Frontal cortex (tissue), 4 donors: ENCODE measurements at places on chromosomes 6 and 20.

- no peak for DNase-seq
These were observed 99.3 kb downstream of the B3GAT2 start for GRCh38 chr6:70857387-70858077.

DNA sequence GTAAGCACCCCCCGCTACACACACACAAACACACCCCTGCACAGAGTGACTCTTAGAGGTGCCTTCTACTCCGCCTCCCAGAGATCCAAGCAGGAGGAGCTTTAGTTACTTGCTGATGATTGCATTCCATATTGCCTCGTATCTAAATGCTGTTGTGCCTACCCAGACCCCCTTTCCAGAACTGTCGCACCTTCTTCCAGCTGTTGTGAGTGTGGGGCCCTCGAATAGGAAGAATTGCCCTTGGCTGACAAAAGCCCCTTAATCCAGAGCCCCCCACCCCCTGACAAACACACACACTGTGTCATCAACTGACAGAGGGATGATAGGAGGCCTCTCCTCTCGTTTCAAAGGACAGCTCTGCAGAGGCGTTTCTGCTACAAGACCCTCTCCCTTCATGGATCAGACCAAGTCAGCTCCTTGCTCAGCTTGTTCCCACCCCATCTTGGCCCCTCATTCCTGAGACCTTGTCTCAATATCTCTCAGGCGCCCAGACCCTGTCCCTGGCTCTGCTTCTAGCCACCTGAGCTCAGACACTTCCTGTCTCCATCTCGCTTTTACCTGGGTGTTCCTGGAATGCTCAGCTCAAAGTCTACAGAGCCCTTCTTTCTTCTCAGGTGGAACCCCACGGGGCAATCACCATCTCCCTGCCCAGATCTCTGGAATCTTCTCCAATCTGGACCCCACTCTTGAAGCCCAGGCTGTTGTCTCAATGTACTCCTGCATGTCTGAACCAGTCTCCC lies 4.0 kb upstream of the VSX1 start:
- DNase-seq: no peak

- DNase-seq: no peak
These were observed 325.7 kb downstream of the TBC1D32 start for GRCh38 chr6:121008553-121008952.

- DNase-seq: no peak
These were observed 172.8 kb downstream of the CDH4 start for GRCh38 chr20:61424628-61425420.
